ENCODE measurements at places on chromosomes 5 and 9.

- DNase-seq = no peak
Observed at GRCh38 chr5:81848362-81848880, 97.5 kb upstream of the SSBP2 start.

DNA sequence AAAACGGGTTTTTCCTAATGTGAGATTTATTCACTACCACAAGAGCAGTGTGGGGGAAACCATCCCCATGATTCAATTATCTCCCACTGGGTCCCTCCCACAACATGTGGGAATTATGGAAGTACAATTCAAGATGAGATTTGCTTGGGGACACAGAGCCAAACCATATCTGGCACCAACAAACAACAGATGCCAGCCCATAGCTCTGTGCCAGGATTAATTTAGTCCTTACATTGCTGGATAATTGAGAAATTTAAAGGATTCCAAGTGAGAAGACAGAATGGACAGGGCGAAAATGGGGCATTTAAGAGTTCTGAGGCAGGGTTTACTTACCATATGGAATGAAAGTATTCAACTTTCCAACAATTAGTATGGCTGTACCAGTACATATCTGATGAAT, 30.8 kb upstream of the DNAH5 start:
- DNase-seq = no peak

DNA sequence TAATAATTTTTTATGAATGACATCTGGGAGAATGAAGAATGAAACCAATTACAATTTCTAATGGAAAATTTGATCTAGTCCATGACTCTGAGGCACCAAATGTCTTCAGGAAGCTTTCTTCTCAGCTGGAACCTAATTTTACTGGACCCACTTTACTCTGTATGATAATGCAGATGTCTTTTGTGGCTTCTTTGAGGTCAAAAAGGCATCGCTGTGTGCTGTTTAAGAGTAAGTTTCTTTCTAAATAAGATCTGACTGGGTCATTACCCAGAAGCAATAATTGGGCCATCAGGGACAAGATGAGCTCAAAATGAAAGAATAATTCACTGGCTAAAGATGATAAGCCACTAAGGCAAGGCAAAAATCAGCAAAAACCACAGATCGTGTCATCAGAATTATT, 633.4 kb downstream of the PSAT1 start:
- no peak for DNase-seq

- DNase-seq = no peak
Observed at GRCh38 chr9:14766299-14766698, 43.8 kb upstream of the CER1 start.

DNA sequence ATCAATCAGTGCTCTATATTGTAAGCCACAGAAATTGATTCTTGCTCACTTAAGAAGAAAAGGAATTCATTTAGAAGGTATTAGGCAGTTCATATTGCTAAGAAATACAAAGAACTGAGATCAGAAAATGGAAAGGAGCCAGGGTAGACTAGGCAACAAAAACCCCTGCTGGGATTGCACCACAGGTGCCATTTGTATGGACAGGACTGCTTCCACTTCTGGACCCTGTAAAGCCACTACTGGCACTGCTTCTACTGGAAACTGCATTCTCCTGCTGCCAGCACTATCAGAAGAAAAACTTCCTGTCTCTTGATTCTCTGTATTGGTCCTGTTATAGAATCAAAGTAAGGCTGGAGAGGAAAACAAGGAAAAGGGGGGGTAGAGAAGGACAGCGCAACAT, 45.9 kb downstream of the CERT1 start:
- no peak for DNase-seq

GRCh38 chr9:115944166-115944948, 209.2 kb upstream of the PAPPA start:
- DNase-seq = no peak

- no peak for DNase-seq
Observed at GRCh38 chr5:164431634-164432304, 926.4 kb downstream of the MAT2B start.

- no peak for DNase-seq
Observed at GRCh38 chr9:131986576-131986975, 93.1 kb downstream of the MED27 start.

DNA sequence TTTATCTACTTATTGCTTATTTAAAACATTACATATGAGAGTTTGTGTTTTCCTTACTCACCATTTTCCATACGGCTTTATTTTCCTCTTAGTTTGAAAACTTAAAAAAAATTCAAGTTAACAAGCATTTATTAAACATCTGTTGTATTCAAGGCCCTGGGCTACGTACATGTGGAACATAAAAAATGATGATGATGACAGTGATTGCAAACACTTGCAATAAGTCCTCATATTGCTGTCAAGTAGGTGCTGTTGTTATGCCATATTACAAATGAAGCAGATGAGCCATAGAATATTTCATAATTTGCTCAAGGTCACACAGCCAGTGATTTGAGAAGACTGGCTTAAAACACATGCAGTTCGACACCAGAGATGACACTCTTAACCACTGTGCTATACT, 180.6 kb downstream of the COMMD10 start:
- DNase-seq = no peak

GRCh38 chr9:130371196-130371966, 73.4 kb upstream of the ASS1 start:
- DNase-seq = no peak

- DNase-seq = no peak
Observed at GRCh38 chr5:172696171-172696849, 55.2 kb downstream of the NEURL1B start.

DNA sequence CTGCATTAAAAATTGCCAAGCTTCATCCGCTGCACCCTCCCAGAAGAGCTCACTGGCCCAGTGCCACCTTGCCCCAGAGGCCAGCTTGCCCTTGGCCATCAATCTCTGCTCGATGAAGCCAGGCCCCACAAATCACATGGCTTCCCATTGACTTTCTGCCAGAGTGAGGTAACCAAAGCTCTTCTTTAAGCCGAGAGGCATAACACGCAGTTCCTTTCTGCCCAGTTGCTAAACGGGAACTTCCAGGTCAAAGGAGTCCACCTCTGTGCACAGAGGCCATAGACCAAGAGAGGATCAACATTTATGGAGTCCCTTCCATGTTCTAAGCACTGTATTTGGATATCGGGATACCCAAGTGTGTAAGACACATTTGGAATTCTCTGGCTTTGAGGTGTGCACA, 208.8 kb downstream of the KIF4B start:
- DNase-seq = no peak

GRCh38 chr9:100427366-100428263, 672 bp downstream of the MSANTD3 start:
- DNase-seq = peak; percentile 15

- DNase-seq = no peak
Observed at GRCh38 chr5:67581203-67581602, 384.6 kb upstream of the CD180 start.

DNA sequence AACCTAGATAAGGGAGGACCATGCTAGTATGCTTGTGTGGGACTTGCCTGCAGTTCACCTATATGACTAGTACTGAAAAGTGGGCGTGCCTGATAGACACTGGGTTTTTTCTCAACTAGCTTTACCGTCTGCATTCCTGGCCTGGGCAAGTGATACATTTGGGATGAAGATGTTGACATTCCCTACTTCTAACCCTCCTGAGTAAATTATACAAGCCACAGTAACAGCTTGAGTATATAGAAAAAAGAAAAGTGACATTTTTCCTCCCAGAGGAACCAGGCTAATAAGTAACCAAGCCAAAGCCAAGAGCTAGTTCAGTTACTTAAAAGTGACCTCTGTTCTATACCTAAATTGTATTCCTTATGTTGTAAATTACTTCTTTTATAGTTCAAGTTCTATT, 153.8 kb upstream of the CYLC2 start:
- DNase-seq = no peak

DNA sequence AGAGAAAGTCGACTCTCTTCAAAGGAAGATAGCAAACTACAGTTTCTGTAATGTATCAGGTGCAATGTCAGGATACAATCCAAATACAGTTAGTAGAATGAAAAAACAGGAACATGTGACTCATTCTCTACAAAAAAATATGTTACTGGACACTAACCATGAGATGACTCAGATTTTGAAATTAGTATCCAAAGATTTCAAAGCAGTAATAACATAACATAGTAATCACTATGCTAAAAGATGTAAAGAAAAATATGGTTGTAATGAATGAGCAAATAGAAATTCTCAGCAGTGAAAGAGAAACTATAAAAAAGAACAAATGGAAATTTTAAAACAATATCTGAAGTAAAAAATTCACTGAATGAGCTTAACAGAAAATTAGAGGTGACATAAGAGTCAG, 42.3 kb downstream of the SHOC1 start:
- DNase-seq = no peak

DNA sequence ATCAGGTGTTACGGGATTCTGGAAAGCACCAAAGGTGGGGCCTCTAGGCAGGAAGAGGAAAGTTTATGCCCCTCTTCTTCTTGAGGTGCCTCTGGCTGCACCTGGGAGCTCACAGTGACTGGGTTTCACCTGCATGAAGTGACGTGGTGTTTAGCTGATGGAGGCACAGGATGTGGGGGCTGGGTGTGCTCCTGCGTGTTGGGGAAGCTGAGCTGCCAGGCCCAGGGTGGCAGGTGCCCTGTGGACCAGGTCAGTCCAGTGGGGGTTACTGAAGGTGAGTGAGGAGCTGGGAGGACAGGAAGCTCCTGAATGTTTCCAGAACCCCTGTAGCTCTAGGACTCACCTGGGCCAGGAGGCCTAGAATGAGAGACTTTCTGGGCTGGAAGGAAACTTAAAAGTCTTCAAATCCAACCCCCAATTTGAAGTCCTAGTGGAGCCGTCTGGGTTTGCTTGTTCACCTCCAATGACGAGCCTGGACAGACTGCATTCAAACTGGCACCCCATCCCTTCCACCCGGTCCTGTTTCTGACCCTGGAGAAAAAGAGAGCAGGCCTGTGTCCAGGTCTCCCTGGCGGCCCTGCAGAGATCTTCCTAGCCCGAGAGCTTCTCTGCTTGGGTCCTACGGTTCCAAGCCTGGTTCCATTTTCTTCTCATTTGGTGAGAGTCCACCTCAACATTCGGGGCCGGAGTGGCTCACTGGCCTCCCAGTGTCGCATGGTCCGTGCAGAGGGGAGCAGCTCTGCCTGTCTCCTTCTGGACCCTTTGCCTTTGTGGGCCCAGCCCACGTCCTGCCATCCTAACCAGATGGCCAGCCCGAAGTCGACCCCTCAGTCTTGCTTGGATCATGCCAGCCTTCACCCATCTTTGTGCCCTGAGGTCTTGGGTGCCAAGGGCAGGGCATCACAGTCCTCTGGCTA, 22.3 kb downstream of the TRAF1 start:
- DNase-seq = no peak

GRCh38 chr5:150075233-150075632, 11.1 kb downstream of the CSF1R start:
- no peak for DNase-seq

- DNase-seq = no peak
Observed at GRCh38 chr5:31362931-31363568, 168.8 kb downstream of the DROSHA start.

DNA sequence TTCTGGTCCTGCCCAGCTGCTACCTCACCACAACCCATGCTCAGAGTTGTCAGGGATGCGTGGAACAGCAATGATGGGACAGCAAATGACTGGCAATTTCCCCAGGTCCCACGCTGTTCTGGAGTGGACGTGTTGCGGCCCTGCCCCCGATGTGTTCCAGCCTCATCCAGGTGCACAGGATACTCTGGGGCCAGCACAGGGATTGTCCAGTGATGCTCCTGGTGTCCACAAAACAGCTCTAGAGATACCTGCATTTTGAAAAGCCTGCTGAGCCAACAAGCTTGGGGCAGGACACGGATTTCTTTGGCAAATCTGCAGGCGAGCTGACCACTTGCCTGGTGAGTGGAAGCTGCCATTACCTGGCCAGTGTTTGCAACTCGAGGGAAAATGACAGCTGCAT, 88.7 kb downstream of the ANKRD33B start:
- no peak for DNase-seq

DNA sequence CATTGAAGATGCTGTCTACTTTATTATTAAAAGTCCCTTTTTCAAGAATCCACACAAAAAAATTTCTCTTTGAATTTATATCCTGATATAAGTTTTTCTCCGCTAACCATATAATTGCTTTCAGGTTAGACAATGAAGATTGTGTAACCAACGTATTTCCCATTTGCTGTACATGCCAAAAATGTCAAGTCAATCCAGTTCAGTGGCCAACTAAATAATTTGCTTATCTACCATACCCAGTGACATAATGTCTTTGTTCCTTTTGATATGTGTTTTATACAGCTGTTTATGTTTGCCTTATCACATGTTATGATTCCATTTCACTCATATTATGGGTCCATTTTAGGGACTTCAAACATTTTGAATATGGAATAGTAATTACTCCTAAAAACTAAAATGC, 349.9 kb downstream of the EFNA5 start:
- DNase-seq = no peak

- DNase-seq = peak; percentile 54
Observed at GRCh38 chr9:37676411-37676830, 25.7 kb downstream of the FRMPD1 start.

- no peak for DNase-seq
Observed at GRCh38 chr5:8908055-8908683, 637.7 kb downstream of the SEMA5A start.

- no peak for DNase-seq
Observed at GRCh38 chr9:133489253-133490190, 10.6 kb upstream of the SLC2A6 start.

- no peak for DNase-seq
Observed at GRCh38 chr9:130361873-130362362, 82.8 kb upstream of the ASS1 start.

GRCh38 chr5:18000744-18001143, 366.5 kb downstream of the TAF11L14 start:
- DNase-seq = no peak

DNA sequence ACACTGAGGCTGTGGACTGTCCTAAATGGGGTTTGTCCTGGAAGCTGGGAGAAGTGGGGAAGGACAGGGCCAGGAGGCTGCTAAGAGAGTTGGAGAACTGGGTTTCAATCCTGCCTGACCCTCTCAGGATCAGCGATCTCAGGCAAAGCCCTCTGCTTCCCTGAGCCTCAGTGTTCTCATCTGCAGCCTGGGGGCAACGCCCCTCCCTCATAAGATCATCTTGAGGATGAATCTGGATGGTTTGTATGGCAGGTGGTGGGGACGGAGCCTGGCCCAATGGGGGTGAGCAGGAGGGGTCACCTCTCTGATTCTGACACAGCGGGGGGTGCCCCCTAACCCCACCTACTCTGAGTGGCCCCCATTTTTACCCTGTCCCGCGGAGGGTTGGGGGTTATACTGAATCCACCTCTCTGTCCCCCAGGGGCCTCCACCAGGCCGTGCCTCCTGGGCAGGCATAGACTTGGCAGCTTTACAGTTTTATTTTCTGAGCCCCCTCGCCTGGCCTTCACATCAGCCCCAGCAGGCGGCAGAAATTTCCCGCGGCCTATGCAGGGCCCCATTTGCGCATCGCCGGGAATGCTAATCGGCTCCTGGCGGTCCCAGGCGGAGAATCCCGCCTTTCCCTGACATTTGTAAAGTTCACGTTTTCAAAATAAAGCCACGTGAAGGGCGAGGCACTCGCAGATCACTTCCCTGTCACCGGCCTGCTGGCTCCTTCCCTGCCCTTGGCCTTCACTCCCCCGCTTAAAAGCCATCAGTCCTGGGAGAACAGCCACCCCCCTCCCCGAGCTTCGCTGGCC, 17.8 kb upstream of the LAMC3 start:
- DNase-seq = no peak

GRCh38 chr5:3024554-3024953, 273.1 kb upstream of the IRX2 start:
- DNase-seq = no peak

GRCh38 chr5:41748631-41749030, 121.6 kb downstream of the OXCT1 start:
- no peak for DNase-seq

Measured in hippocampal formation (tissue), 2 donors.